ENCODE measurements at places on chromosomes 2 and 18. TPM values are rescaled to one million over a fixed set of nuclear protein-coding genes. Genes with fewer than 3 reads are reported as not detected.
A peak's percentile ranks its signal among the peaks of the same experiment; 100 is the strongest.

The STPG4 gene
- 0.21 TPM for total RNA-seq

The EMILIN2 gene
- 23.2 TPM for total RNA-seq

The RBM43 gene
- 2.4 TPM for total RNA-seq

The CIDEA gene
- total RNA-seq, result not detected

The GPR39 gene
- total RNA-seq, result 14.6 TPM

The ANKRD62 gene
- 0.19 TPM for total RNA-seq

The CCT4 gene
- 80.1 TPM for total RNA-seq

The SYT4 gene
- 1.2 TPM for total RNA-seq

The EVA1A gene
- total RNA-seq, result 0.77 TPM

DNA sequence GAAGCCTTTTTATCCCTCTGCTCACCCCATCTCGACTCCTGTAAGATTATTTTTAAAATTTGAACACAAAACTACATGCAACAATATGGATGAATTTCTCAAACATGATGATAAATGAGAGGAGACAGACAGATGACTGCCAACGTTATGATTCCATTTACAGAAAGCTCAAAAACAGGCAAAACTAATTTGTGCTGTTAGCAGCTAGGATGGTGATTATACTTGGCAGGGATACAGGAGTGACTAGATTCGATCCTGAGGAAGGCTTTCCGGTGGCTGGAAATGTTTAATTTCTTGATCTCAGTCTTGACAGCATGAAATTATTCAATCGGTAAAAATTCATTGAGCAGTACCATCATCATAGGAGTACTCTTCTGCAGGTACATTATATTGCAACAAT lies 163.4 kb upstream of the SH3BP4 start:
- no peak for DNase-seq

DNA sequence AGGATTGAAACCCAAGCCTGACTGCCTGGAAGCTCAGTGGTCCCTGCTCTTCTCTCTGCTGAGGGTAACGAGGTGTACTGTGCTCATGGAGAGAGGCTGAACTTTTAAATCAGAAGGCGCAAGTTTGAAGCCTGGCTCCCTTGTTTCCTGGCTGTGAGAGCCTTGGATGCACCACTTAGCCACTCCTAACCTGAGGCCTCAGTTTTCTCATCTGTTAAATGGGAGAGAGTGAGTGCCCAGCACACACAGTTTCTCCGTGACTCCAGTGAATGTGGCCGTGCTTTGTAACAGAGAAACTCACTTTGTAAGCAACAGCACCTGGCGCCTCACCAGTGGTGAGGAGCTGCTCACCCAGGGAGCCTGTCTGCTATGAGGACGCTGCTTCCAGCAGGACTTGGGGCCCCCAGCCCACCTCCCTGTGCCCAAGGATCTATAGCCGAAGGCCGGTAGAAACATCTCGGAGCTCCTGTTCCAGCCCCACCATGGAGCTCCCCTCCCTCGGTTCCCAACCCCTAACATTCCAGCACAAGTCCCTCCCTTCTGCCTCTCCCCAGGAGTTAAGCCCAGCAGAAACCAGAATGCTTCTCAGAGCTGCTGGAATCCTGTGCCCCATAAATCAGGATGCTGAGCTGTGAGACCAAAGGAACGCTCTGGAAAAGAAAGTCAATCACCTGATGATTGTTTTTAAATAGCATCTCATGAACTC lies 20.3 kb upstream of the KCNK3 start:
- DNase-seq, result no peak

DNA sequence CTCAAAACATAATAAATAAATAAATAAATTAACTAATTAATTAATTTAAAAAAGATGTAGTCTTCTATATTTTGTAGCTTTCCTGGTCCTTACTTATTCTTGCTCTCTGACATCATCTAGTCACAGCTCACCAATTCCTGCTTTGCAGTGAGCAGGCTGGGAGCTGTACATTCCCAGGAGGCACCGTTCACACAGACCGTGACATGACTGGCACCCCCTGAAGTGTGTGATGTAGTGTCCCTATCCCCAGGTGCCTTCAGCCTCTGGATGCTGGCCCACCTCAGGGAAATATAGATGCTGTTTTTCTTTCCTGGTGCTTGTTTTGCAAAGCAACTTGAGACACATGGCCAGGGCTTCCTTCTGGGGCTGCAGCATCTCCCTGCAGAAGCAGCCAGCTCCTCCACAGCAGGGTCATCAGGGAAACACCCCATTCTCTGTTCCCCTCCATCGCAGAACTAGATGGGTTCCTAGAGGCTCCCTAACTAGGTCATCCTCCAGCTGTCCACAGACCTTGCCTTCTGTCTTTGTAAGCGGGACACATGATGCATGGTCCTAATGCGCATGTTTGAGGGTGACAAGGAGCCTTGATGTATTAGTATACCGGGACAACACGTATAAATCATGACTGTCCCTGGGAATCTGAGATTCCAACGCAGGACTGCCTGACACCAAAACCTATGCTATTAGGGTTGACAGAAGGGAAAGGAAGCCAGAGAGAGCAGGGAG lies 76.4 kb downstream of the RHOB start:
- no peak for DNase-seq

DNA sequence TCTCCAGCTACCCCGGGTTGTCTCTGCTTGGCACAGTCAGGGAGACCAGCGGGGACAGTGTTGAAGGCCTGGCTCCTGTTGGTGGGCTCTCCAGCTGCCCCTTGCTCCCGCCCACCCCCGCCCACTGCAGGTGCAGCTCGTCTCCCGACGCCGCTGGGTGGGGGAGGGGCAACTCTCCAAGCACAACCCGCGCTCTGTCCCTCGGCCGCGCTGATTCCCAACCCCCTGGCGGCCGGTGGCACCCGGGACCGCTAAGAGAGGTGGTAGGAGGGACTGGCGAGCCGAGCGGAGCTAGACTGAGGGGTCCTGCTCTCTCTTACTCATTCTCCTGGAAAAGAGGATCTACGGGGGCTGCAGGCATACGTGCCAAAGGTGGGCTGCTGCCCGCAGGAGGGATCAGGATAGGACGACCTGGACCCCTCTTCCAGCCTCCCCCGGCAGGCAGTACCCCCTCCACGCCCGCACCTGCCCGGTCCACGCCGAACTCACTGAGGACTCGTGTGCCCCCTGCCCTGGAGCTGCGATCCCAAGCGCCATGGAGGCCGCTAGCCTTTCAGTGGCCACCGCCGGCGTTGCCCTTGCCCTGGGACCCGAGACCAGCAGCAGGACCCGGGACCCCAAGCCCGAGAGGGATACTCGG lies 44.5 kb downstream of the DDX18 start:
- no peak for DNase-seq

- no peak for DNase-seq
Observed at GRCh38 chr18:48885266-48885923, 65.4 kb downstream of the SMAD7 start.

DNA sequence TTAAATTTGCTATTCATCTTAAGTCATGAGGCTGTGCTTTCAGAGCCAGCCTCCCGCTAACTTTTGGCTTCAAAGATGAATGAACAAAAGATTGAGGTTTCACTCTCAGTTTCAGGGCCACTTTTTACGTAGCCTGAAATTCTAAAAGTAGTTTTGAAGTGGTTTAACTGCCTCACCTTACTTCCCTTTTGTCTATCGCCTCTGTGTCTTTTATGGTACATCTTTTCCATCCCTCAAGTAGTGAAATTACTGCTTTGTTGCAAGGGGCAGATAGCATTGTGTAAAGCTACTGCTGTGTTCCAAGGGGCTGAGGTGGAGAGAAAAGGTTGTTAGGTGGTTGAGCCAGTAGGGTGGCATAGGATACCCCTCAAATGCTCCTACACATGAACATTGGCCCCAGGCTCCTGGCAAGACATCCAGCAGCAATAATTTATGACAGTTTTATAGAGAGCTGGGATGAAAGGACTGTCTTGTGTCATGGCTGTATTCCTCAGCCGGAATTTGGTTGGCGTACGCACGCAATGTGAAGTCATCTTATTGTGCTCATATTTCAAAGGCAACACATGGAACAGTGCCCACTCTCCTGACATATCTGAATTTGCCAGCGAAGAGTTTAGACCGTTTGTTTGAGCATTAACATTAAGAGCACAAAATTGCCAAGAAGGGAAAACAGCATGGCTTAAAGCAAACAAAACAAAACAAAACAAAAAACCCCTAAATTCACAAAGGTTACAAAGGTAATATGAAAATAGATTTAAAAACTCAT lies 32.2 kb downstream of the QPCT start:
- DNase-seq, result no peak

DNA sequence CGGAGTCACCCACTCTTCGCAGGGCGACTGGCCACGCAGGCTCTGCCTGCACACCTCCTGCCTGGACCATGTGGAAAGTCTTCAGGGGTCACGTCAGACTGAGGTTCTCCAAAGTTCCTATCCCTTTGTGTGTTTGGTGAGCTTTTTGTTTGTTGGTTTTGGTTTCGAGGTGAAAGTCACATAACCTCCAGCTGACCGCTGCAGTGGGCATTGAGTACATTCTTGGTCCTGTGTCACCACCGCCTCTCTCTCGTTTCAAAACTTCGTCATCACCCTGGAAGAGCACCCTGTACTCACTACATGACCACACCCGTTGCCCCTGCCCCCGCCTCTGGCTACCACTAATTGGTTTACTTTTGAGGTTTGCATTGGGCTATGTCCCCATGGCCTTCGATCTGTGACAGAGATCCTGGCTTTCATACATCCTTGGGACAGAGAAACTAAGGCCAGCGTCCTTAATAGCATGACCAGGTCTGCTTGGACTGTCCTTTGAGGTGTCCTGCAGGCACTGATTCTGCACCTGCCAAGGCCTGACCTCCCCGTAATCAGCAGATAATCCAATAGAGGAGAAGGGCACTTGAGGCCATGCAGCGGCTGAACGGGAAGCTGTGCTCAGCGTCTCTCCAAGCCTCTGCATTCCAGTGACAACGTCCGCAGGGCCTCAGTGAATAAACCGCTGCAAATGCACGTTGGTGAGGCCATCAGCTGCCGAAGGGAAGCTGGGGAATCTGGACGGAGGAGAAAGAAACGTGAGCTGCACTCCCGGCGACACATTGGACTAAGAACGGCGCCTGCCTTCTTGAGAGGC lies 46.8 kb downstream of the SH3BP4 start:
- DNase-seq, result no peak

DNA sequence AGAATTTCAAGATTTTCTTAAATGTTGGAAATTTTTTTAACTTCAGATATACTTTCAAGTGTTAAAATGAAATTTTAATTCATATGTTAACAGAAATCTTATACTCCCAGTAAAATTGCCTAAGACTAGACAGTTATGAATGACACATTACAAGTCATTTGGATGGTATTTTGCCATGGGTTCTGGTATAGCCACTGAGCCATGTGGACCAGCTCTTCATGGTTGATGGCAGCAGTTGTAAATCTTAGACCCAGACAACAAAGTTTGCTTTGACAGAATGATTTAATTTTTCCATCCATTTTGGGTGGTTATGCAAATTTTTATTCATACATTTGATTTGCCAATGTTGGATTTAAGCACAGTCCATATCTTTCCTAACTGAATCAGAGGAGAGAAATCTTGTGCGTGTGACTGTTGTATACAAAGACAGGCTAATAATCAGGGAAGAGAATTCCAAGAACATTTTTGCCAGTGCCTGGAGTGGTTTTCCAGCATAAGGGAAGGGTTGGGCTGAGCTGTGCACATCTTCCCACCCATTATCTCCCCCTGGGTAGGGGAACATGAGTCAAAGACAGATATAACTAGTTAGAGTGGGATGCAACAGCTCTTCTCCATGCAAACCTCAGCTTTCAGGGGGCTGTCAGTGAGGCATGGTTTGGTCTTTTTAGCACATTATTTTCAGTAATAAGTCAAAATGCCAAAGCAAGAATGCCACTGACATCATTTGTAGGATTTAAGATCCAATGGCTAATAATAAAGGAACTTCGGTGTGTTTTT lies 28.1 kb upstream of the INPP4A start:
- DNase-seq, result no peak

GRCh38 chr2:47310801-47311560 lies 92.0 kb upstream of the MSH2 start:
- peak; percentile 65 for DNase-seq

DNA sequence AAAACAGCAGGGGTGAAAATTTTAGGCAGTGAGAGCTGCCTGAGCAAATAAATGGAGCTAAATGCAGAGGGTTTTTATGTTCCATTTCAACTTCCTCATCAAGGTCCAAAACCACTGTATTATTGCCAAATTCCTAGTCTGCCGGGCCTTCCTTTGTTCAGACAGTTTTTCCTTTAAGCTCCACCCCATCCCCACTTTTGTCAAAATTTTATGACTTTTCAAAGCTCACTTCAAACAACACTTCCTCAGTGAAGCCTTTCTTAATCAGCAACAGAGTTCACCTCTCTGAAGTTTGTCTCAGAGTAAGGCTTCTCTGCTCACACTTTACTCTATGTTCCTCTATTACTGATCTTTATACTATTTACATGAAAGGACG lies 81.3 kb downstream of the CERKL start:
- DNase-seq, result no peak

- DNase-seq, result no peak
Observed at GRCh38 chr2:49619804-49620203, 465.5 kb upstream of the FSHR start.

- DNase-seq, result peak; percentile 68
Observed at GRCh38 chr2:127636248-127637235, 9.4 kb upstream of the GPR17 start.

DNA sequence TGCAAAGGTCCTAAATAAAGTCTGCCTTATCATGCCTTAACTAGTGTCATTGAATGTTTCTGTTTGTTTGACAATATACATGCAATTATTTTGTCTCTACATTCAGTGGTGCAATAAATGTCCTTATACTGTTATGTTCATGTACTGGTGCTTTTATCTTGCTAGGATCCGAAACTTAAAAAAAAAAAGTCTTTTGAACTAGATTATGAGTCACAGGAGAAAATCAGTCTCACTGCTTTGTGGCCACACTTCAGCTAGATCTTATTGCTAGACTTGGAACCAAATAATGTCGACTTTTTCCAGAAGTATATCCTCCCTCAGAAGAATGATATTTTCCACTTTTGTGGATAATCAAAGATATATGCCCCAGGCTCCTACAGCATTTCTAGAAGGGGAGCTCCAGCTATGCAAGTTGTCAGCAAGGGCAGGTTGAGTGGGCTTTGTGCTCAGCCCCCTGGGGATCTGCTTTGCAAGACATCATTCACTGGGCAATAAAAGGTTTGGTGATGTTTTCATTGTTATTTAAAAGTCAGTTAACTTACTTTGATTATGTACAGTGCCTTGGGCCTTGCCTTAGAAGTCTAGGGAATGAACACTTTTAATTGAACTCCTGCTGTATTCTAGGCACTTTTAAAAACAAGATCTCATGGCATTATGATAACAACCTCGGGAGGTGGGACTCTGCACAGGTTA lies 157.1 kb upstream of the LRRTM1 start:
- DNase-seq, result no peak

- DNase-seq, result no peak
Observed at GRCh38 chr18:37698508-37699040, 133.0 kb upstream of the CELF4 start.

- no peak for DNase-seq
Observed at GRCh38 chr18:58496231-58496630, 132.7 kb downstream of the ALPK2 start.
